ENCODE measurements at places on chromosomes 4 and X.

DNA sequence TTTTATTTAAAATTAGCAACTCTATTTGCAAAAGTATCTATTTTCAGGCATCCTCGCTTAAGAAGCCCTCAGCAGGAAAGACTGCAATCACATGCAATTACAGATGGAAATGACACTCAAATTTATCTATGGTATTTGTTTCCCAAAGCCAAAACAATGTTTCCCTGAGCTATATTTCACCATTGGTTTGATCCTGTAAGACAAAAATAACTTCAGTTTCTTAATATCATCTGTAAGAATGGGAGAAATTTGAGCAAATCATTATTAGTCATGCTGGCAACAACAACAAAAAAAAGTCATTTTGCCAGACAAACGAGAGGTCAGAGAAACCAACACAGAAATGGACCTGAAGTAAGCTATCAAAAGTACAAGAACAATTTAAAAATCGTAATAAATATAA is 204.1 kb downstream of the NR3C2 start:
- no peak for DNase-seq

DNA sequence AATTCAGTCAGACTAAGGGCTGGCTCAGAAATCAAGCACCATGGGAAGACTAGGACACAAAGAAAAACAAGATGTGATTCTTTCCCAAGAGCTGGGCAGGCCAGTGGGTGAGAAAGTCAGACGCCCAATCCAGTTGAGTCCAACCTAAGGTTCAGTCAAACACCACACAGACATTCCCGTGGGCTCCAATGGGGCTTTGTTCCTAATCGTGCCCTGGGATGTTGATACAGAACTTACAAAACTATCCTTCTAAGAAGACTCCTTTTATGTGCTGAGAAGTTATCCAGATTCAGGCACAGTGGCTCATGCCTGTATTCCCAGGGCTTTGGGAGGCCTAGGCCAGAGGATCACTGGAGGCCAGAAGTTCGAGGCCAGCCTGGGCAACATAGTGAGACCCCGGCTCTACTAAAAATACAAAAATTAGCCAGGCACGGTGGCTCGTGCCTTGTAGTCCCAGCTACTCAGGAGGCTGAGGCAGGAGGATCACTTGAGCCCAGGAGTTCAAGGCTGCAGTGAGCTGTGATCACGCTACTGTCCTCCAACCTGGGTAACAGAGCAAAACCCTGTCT is 3.7 kb downstream of the BLOC1S4 start:
- DNase-seq: no peak

DNA sequence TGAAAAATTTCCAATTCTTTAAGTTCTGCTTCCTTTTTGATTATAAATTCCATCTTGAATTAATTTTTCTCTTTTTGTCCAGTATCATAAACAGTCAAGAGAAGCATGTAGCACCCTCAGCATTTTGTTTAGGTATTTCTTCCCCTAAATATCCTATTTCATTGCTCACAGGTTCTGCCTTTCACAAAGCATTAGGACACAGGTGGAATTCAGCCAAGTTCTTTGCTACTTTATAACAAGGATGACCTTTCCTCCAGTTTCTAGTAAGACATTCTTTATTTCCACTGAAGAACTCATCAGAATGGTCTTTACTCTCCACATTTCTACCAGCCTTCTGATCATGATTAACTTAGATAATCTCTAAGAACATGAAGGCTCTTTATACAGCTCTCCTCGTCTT is 7.4 kb downstream of the SLC9B1 start:
- DNase-seq: no peak

DNA sequence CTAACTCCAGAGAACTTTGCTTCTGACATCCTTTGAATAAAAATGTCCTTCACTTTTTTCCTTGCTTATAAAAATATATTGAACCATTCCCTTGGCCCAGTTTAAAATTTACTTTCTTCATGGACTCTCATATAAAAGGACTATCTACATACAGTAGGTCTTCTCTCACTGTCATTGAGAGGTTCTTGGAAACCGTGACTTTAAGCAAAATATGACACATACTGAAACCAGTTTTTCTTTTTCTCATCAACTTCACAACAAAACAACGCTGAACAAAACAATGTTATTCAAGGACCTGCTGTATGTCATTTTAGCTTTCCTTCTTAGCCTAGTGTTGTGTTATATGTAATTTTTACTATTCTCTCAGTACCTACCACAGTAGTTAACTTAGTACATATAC is 496.8 kb downstream of the CENPC start:
- DNase-seq: no peak

GRCh38 chrX:105744946-105745345 is 77.4 kb upstream of the NRK start:
- no peak for DNase-seq

DNA sequence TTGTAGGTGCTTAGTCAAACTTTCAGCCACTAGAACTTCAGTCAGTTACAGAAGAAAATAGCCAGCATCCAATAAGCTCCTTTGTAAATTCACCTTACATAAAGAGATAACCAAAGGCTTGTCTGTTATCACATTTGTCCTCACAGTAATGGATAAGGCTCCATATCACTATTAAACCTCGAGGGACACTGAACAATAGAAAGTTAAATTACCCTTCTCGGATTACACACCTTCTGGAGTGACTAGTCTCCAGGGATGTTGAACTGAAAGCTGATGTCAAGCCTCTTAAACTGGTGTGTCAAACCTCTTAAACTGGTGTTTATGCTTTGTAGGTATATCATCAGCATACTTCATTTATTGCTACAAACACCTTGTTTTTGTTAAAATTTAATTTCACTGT is 639.0 kb downstream of the CENPC start:
- no peak for DNase-seq

GRCh38 chr4:41141900-41142299 is 72.4 kb downstream of the APBB2 start:
- DNase-seq: no peak

DNA sequence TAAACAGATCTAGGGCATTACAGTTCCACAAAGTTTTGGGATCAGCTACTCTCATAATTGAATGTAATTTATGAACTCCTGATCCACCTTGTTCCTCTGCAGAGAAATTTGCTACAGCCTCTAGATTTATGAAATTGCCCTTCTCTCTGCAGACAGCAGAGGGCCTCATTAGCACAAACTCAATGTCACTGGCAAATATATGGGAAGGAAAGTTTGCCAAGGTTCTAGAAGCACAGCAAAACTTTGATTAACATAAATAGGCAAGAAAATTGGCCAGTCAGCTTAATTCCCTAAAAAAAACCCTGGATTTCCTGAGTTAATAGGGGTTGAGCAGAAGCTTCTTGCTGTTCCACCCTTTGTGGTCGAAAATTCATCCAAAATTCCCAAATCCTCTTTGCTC is 31.5 kb downstream of the PRPS1 start:
- DNase-seq: peak; percentile 29

DNA sequence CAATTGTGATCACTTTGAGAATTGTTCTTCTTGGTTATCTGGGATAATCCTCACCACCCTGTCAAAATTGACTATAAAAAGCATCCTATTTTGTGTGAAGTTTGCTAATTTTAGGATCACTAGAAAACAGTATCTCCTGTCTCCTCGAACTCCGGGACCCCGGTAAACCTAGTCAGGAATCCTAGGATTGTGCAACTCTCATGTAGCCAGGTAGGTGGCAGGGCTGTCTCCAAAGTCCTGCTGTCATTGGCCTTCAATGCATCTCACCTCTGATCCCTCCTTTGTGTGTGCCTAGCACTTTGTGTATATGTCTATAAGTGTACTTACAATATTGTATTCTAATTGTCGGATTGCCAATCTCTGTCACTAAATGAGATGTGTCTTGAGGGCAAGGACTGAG is 1564.8 kb downstream of the RPA4 start:
- no peak for DNase-seq

- DNase-seq: no peak
These were observed 294.0 kb downstream of the TENM3 start for GRCh38 chr4:182537031-182537795.

GRCh38 chr4:33073811-33074210 is 2353.6 kb downstream of the PCDH7 start:
- no peak for DNase-seq

DNA sequence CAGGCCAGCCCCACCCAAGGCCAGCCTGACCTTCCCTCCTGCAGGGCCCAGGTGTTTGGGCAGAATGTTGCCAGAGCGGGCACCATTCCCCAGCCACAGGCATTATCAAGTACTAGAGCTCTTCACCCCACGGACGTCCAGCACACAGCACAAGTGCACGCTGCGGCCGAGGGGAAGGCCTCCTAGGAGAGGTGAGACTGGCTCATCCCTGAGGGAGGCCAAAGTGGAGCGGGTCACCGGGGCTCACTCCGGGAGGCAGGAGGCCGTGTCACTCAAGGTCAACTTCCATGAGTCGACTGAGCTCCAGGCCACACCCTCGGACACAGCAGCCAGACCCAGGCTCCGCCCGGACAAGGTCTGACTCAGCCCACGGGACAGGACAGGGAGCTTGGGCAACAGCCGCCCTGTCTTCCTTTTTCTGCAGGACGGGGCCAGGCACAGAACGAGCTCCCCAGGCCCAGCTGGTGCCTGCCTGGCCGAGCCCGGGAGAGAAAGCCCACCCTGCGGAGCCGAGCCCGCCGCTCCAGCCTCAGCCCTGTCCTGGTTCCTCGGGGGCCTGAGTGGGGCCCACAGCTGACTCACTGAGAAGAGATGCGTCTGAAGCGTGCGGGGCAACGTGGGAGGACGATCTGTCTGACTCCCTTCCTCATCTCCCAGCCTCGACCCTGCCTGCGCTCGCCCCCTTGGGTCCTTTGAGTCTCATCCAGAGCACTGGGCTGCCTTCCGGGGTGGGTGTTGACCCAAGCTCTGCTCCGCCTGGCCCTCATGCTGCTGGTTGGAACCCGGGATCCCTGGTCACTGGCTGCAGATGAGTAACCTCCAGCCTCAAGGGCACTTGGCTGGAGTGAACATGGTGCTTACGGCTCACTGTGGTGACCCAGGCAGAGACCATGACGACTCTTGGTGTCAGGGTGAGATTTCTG is 1.6 kb downstream of the SLC49A3 start:
- DNase-seq: no peak

DNA sequence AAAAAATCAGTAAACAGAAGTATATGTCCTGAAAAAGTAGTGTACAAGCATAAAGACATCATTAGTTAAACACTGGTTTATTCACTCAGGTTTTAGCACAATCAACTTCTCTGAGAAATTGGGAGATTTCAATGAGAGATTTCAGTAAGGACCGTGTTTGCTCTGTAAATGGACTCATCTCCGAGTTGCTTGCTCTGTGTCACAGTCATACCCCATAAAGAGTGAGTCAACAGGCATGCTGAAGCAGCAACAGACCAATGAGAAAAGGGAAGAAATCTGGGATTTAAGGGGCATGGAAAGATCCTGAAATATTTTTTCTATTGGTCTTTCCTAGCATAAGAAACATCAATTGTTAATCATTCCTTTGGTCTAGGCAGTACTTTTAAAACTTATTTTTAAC is 4.7 kb downstream of the GLUD2 start:
- DNase-seq: no peak

DNA sequence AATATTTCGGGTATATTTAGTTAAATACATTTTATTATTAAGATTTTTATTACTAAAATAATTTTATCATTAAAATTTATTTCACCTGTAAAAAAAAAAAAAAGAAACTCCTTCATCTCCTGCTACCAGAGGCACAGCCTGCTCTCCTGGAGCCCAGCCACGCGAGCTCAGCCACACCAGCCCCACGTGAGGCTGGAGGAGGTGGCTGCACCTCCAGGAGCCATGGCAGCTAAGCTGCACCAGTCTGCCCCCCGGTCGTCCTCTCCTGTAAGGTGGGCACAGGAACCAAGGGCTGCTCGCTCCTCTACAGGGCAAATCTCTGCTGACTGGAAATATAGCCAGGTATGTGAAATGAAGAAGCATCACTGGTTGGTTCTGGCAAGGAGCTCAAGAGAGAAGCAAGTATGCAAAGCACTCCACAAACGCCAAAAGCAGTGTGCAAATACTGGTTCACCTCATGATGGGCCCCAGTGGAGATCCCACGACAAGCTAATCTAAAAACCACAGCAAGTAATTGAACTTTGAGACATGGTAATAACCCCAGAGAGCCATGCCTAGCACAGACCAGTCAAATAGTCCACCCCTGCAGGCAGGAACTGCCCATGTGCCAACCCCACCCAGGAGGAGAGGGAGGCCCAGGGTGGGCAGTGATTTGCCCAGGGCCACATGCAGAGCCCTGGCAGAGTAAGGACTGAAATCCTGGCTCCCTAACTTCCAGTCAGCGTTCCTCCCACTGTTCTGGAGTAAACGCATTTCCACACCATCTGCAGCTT is 90.1 kb downstream of the WFS1 start:
- DNase-seq: no peak

DNA sequence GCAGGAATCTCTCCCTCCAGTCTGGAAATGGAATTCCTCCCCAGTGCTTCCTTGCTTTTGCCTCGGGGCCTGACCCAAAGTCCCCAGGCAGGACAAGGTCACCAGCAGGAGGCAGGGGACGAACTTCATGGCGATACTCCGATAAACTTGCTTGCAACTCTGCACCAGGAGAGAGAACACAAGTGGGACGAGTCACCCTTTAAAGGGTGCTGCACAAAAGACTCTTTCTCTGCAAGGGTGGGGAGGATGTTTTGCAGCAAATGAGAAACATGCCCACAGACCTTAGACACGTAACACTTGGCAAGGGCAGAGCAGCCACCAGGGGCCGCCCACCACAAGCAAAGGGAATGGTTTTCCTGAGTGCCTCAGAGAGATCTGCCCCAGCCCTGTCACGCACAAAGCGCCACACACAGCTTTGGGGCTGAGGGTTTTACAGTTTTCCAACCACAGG is at the start of gene FGFBP2:
Gene FGFBP2 (minus strand): TSS at position 175 of the 451 bp plus-strand sequence. CDS start 46 bp downstream, at position 129.
- DNase-seq: peak; percentile 86

- DNase-seq: no peak
These were observed 139.6 kb downstream of the IDS start for GRCh38 chrX:149365552-149365951.

DNA sequence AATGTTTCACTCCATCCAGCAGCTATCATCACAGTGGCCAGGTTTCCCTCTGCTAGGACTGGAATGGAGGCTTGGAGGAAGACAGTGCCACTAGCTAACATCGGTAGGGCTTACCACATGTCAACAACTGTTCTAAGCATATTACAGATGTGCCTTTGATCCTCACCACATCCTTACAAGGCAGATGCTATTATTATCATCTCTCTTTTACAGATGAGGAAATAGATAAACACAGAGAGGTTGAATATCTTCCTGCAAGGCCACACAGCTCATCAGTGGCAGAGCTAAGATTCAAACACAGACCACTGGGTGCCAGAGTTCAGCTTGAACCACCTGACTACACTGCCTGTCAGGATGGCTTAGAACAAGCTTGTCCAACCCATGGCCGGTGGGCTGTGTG is 47.4 kb downstream of the MAMLD1 start:
- peak; percentile 28 for DNase-seq

- DNase-seq: peak; percentile 38
These were observed 11.8 kb upstream of the PGK1 start for GRCh38 chrX:78092296-78092695.

Measured in activated CD8-positive, alpha-beta T cell treated with anti-CD3 and anti-CD28 coated beads, Interleukin-2, amount 10 ng/mL, durations not matched to agents 7 days and 5 days (primary cell).